ENCODE measurements at places on chromosomes 13 and 19. TPM values are rescaled to one million over a fixed set of nuclear protein-coding genes. Genes with fewer than 3 reads are reported as not detected.
A peak's percentile ranks its signal among the peaks of the same experiment; 100 is the strongest.

GRCh38 chr19:5157186-5157585 is 183.4 kb downstream of the PTPRS start:
- DNase-seq: no peak

- no peak for DNase-seq
Observed at GRCh38 chr13:80123945-80124344, 217.0 kb downstream of the SPRY2 start.

GRCh38 chr13:112952759-112953551 is 16.1 kb upstream of the MCF2L start:
- DNase-seq: no peak

GRCh38 chr13:62933809-62934208 is 1518.2 kb upstream of the PCDH20 start:
- no peak for DNase-seq

- no peak for DNase-seq
Observed at GRCh38 chr13:102751886-102752285, 21.7 kb downstream of the TEX30 start.

- DNase-seq: no peak
Observed at GRCh38 chr13:23608701-23609413, 38.6 kb downstream of the TNFRSF19 start.

DNA sequence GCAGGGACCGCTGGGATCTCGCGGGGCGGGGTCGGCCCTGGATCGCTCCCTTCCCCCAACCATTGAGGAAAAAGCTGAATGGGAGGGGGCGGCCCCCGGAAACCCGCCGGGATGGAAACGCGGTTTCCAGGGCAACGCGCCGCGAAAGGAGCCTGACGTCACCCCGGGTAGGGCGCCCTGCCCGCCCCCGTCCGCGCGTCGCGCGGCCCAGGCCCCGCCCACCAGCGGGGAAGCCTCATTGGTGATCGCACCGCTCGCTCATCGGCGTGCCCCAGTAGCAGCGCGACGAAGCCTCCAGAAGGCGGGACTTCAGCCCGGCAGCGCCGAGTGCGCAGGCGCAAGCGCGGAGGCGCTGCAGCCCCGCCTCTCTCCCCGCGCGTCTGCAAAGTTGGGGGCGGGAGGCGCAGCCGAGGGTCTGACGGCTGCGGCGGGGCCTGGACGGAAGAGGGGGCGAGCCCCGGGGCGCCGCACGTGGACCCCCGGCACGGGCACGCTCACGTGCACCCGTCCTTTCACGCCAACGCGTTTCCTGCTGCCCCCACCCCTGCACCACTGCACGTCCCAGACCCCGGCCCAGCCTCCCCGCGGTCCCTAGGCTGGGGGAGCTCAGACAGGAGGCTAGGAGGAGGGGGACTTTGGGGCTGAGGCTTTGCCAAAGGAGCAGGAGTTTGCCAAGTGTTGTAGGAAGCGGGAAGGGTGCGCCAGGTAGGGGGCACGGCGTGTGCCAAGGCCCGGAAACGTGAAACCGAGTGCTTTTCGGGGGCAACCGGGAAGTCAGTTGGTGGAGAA is 8.2 kb upstream of the CIRBP start:
- DNase-seq: peak; percentile 97

The MAG gene
- not detected for total RNA-seq

The CFAP97D2 gene
- total RNA-seq: not detected

The TNFRSF19 gene
- 2.7 TPM for total RNA-seq

The CBLC gene
- total RNA-seq: 14.2 TPM

The FBXO27 gene
- total RNA-seq: 14.5 TPM

The POU4F1 gene
- 0.26 TPM for total RNA-seq

The ZNF497 gene
- total RNA-seq: 2.4 TPM

- no peak for DNase-seq
Observed at GRCh38 chr19:19256072-19256969, 16.8 kb downstream of the TM6SF2 start.

DNA sequence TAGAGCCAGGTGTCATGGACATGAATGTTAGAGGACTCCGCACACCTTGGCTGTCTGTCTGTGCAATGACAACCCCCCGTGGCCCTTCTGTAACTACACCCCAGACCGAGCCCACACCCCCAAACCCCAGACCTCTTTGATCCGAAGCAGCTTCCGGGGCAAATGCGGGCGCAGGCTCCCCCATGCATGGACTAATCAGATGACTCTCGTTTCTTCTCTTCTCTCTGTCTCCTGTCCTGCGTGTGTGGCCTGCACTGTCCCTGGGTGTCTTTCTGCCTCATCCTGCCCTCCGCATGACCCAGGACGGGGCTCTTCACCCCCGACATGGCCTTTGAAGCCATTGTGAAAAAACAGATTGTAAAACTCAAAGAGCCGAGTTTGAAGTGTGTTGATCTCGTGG is 38.9 kb downstream of the TMED1 start:
- DNase-seq: no peak

The FPR1 gene
- not detected for total RNA-seq

The ZNF543 gene
- total RNA-seq: 8.2 TPM

- DNase-seq: peak; percentile 82
Observed at GRCh38 chr19:49689133-49690078, at the start of gene ADM5. Gene ADM5 (plus strand): TSS chr19:49689594. CDS start chr19:49689838, 244 bp downstream.

DNA sequence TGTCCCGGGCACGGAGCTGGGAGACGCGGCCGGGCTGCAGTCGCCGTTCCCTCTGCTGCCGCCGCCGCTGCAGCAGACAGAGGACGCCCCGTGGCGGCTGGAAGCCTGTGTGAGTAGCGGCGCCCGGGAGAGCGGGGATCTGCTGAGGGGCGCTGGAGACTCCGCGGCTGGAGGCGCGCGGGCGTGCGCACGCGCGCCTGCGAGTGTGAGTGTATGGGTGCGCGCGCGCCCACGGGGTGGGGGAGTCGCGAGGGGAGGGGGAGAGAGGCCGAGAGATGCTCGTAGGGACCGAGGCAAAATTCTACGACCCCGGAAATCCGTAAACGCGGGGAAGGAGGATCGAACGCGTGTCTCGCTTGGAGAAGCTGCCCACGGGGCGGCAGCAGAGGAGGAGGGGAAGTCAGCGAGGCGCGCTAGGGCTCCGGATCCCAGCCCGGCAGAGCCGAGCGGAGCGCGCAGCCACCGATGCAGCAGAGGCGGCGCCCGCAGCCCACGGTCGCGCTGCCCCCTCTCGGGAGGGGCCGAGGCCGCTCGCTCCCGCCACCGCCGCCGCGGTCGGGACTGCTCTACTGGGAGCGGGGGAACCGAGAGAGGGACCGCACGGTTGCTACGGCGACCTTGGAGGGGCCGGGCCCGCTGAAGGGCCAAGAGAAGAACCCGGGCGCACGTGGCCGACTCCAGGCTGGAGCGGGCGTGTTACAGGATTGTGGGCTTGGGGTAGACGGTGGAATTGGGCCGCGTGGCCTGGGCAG is at the start of gene ENOX1:
ENOX1 (minus strand) TSS at position 207 of the 752 bp plus-strand sequence.
- DNase-seq: peak; percentile 65

The DPY19L3 gene
- 55.5 TPM for total RNA-seq

- DNase-seq: no peak
Observed at GRCh38 chr13:94329754-94330551, 149.5 kb downstream of the DCT start.

GRCh38 chr19:56930647-56931535 is 90.4 kb upstream of the PEG3 start:
- DNase-seq: no peak

The LHB gene
- total RNA-seq: not detected

DNA sequence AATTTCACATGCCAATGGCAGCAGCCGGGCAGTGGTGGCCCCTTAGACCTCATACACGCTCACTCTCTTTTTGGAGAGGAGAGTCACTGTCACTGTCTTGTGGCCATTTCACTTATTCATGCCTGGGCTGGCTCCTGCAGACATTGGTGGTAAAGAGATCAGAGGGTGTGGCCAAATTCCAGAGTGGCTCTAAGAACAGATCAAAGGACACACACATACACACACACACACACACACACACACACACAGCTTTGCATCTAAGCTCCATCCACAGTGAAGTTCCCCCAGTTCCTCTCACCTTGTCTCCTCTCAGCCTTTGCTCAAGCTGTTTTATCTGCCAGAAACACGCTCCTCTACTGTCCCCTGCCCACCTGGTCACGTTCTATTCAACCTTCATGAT is 46.5 kb upstream of the KPNA3 start:
- DNase-seq: no peak

DNA sequence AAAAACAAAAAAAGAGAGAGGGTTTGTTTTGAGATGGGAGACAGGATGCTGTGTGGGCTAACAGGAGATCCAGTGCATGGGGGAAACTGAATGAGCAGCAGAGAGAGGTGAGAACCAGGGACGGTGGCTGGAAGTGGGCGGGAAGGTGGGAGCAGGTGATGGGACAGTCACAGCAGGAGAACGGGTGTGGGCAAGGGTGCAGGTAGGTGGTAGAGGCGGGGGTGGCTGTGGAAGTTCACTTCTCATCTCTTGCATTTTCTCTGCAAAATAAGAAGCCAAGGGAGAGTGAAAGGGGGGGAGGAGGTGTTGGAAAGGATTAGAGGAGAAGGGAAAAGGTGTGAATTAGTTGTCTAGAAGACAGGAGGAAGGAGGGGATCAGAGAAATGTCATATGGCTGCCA is 21.9 kb downstream of the FBXO17 start:
- no peak for DNase-seq

GRCh38 chr19:44789943-44790483 is 12.3 kb downstream of the CBLC start:
- DNase-seq: no peak

The SHISA2 gene
- 8.1 TPM for total RNA-seq

DNA sequence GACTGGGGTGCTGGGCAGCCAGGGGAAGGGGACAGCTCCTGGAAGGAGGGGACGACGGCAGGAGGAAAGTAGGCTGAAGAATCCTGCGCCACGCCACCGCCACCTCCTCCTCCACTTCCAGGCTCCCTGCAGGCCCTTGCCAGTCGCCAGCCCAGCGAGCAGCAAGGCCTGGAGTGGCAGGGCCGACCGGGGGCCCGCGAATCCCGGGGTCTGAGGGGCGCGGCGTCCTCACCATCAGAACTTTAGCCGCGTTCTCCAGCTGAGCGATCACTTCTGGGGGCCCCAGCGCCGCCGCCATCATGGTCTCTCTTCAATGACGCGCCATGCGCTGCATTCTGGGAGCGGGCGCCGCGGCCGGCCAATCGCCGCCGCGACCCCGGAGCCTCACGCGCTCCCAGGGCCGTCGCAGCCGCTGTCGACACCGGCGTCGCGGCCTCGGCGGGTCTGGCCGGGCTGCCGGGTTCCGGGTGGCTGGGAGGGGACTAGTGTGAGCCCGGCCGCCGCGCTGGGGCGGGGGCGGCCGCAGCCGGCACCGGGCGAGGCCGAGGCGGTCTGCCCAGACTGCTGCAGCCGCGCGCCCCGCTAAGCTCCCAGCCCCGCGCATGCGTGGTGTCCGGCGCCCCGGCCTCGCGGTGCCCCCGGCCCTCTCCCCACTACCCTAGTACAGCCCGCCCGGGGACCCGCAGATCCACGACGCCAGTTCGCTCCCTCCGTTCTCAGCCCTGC is at the start of gene XPO4:
XPO4 (minus strand) TSS at position 309 of the 726 bp plus-strand sequence; CDS start at position 301, 8 bp downstream.
- peak; percentile 75 for DNase-seq

The PLVAP gene
- not detected for total RNA-seq

The TPTE2 gene
- total RNA-seq: not detected

The THSD8 gene
- total RNA-seq: 45.8 TPM

DNA sequence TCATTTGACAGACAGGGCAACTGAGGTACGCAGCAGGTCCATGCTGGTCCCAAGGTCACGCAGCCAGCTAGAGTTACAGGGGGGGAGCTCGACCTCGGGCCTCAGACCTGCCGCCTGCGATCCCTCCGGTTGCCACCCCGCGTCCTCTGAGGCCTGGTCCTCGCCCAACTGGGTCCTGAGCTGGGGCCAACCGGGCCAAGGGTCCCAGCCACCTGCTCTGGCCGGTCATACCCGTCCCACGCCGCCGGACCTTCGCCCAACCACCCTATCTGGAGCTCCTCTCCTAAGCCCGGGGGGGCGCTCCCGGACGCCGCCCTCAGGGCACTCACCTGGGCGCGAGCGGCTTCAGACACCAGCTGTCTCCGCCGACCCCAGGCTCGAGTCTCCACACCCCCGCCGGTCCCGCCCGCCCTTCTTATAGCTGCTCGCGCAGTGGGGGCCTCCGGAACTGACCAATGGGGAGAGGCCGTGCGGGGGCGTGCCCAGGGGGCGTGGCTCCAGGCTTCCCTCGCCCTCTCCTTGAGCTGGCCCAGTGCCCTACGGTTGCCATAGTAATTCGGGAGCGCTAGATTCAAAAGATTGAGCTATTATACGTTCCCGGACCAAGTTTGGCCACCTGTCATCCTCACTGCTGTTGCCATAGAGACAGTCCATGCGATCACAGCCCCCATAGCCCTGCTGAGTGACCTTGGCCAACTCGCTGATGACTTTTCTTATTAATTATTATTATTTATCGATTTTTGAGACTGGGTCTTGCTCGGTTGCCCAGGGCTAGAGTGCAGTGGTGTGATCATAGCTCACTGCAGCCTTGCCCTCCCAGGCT is at the start of gene PLIN5:
PLIN5 (minus strand) TSS at position 389 of the 823 bp plus-strand sequence. CDS start 1,150 bp downstream, outside the sequence.
- DNase-seq: peak; percentile 95

GRCh38 chr13:78022164-78022877 is 103.7 kb upstream of the EDNRB start:
- DNase-seq: no peak

GRCh38 chr13:40480012-40480914 is 186.2 kb downstream of the FOXO1 start:
- no peak for DNase-seq

DNA sequence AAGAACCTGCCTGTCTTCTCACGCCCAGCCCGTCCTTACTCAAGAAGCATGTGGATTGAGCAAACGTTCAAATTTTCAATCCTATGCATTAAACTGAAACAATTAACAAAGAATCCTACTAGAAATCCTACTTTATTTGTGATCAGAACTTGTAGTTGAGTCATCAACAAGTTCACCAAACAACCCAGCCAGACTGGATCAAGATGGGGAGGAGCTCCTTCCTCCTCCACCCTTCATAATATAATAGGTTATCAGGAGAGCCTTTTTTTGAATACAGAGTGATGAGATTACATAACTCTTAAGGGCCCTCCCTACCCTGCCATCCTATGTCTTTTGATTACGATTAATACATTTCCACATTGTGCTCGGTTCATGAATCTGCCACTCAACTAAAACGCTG is 32.7 kb downstream of the SOX21 start:
- DNase-seq: no peak

DNA sequence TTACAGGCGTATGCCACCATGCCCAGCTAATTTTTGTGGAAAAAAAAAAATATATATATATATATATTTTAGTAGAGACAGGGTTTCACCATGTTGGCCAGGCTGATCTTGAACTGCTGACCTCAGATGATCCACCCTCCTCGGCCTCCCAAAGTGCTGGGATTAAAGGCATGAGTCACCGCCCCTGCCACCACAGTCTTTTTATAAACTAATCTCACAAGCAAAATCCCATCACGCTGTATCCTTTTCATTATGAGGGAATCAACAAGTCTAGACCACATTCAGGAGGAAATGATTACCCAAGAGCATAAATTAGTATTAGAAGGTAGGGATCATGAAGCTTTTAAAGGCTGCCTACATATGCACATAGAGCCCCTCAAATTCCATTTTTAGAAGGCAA is 210.6 kb upstream of the NBEA start:
- DNase-seq: no peak

The S1PR5 gene
- total RNA-seq: 7.1 TPM
